CD14-positive monocyte (primary cell): ENCODE measurements at places on chromosomes 5 and 9. TPM values are rescaled to one million over a fixed set of nuclear protein-coding genes. Genes with fewer than 3 reads are reported as not detected.
A peak's percentile ranks its signal among the peaks of the same experiment; 100 is the strongest.

SERF1A gene
- 1.2 TPM for polyA plus RNA-seq

AGXT2 gene
- polyA plus RNA-seq: not detected

LCN2 gene
- polyA plus RNA-seq: 0.83 TPM

BRINP1 gene
- polyA plus RNA-seq: not detected in 2 replicates

CARD9 gene
- polyA plus RNA-seq: 108 and 115 TPM in 2 replicates

GRCh38 chr5:76041863-76042262, 41.3 kb upstream of the SV2C start:
- no peaks in the 10 kb centered on the region for H3K4me1 ChIP-seq
- DNase-seq: no peak
- H3K27me3 ChIP-seq: peaks cover 16% of the 10 kb centered on the region
- H3K4me3 ChIP-seq: no peak overlapping the region
- no peak overlapping the region for H3K27ac ChIP-seq

GRCh38 chr9:98708933-98709911, at the start of gene GABBR2:
GABBR2 (minus strand) TSS chr9:98708935; CDS start chr9:98708737, 198 bp downstream.
- no peak within 1 kb of the TSS for H3K27ac ChIP-seq
- H3K27me3 ChIP-seq: peaks cover 79% of the 10 kb centered on the region
- H3K4me1 ChIP-seq: no peaks in the 10 kb centered on the region
- DNase-seq: no peak
- no peak within 1 kb of the TSS for H3K4me3 ChIP-seq

GRCh38 chr9:118533101-118533500, 828.9 kb downstream of the TLR4 start:
- no peaks in the 10 kb centered on the region for H3K4me1 ChIP-seq
- H3K36me3 ChIP-seq: no peaks in the 10 kb centered on the region
- H3K27ac ChIP-seq: no peak overlapping the region
- no peak overlapping the region for H3K4me3 ChIP-seq

DNA sequence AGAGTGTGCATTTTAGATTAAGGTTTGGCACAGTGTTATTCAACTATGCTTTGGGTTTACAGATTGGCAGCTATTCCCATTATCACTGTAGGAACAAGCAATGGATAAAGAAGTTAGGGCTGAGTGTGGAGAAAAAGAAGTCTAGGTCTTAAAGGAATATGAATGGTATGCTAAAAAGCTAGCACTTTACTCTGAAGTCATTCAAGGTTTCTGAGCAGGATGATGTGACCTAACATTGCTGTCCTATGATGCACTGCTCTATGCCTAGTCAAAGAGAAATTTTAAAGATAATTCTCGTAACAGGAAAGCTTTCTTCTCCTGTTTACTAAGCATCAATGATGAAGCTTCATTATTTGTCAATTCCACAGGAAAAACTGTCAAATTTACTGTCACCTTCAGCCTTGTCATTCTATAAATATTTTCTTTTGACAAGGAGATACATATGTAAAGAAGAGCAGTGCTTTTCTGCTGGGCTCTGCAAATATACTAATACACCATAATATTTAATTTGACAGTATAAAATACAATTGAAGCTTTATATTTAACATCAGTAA, 476.1 kb upstream of the PTPRD start:
- H3K27me3 ChIP-seq: no peaks in the 10 kb centered on the region
- no peak overlapping the region for H3K27ac ChIP-seq
- H3K36me3 ChIP-seq: no peaks in the 10 kb centered on the region
- DNase-seq: no peak

GRCh38 chr5:102582696-102583095, 83.9 kb upstream of the SLCO6A1 start:
- H3K4me3 ChIP-seq: no peak overlapping the region
- H3K27me3 ChIP-seq: no peaks in the 10 kb centered on the region
- H3K27ac ChIP-seq: no peak overlapping the region
- H3K36me3 ChIP-seq: no peaks in the 10 kb centered on the region

DNA sequence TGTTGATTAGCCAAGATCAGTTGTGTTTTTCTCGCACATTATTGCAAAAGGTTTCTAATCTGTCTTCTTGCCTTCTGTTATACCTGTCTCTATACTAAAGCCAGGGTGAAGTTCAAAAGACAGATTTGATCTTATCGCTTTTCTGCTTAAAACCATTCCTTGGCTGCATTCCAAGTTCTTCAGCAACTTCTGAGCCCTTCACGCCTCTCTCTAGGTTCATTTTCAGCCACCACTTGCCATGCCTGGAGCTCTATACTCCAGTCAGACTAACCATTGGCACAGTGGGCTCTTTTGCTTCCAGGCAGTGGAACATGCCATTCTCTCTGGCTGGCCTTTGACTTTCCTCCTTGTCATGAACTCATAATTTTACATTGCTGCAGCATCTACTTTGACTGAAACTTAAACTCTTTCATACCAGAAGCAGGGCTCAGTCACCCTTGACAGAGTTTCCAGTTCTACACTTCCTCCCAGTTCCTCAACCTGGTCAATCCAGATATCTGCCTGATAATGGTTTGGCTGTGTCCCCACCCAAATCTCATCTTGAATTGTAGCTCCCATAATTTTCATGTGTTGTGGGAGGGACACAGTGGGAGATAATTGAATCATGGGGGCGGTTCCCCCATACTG, 114.4 kb downstream of the SLC12A2 start:
- DNase-seq: no peak
- no peaks in the 10 kb centered on the region for H3K36me3 ChIP-seq
- no peak overlapping the region for H3K27ac ChIP-seq
- H3K4me3 ChIP-seq: no peak overlapping the region
- no peaks in the 10 kb centered on the region for H3K27me3 ChIP-seq

GRCh38 chr5:148085310-148085709, 21.5 kb downstream of the SPINK5 start:
- no peak overlapping the region for H3K4me3 ChIP-seq
- no peaks in the 10 kb centered on the region for H3K36me3 ChIP-seq
- H3K4me1 ChIP-seq: no peaks in the 10 kb centered on the region
- H3K27ac ChIP-seq: no peak overlapping the region
- H3K27me3 ChIP-seq: no peaks in the 10 kb centered on the region
- no peak for DNase-seq

DNA sequence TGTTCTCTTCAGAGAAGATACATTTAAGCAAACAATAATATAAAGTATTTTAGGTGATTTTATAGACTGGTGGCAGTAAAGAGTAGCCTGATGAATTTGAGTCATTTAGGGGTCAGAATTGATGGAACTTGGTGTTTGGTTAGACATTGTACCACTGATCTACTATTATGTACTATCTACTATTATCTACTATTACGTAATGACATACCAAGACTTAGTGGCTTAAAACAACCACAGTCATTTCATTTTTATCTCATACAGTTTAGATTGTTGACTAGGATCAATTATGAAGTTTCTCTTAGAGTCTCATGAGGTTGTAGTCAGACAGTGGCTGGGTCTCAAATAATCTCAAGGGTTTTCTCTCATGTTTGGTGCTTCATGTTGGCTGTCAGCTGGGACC, 54.0 kb downstream of the PPIP5K2 start:
- H3K36me3 ChIP-seq: peaks cover 61% of the 10 kb centered on the region
- no peak for DNase-seq
- no peak overlapping the region for H3K4me3 ChIP-seq
- no peak overlapping the region for H3K27ac ChIP-seq
- H3K27me3 ChIP-seq: no peaks in the 10 kb centered on the region

- H3K27me3 ChIP-seq: peaks cover 2% of the 10 kb centered on the region
- no peak for DNase-seq
- no peaks in the 10 kb centered on the region for H3K36me3 ChIP-seq
- H3K4me1 ChIP-seq: no peaks in the 10 kb centered on the region
- H3K4me3 ChIP-seq: no peak overlapping the region
These were observed 5.6 kb upstream of the GZMA start for GRCh38 chr5:55096861-55097260.

GRCh38 chr9:125517577-125517976, 189.4 kb downstream of the MAPKAP1 start:
- H3K4me1 ChIP-seq: peaks cover 13% of the 10 kb centered on the region
- no peaks in the 10 kb centered on the region for H3K27me3 ChIP-seq
- H3K36me3 ChIP-seq: peaks cover 33% of the 10 kb centered on the region
- no peak for DNase-seq
- no peak overlapping the region for H3K27ac ChIP-seq
- H3K4me3 ChIP-seq: no peak overlapping the region

DNA sequence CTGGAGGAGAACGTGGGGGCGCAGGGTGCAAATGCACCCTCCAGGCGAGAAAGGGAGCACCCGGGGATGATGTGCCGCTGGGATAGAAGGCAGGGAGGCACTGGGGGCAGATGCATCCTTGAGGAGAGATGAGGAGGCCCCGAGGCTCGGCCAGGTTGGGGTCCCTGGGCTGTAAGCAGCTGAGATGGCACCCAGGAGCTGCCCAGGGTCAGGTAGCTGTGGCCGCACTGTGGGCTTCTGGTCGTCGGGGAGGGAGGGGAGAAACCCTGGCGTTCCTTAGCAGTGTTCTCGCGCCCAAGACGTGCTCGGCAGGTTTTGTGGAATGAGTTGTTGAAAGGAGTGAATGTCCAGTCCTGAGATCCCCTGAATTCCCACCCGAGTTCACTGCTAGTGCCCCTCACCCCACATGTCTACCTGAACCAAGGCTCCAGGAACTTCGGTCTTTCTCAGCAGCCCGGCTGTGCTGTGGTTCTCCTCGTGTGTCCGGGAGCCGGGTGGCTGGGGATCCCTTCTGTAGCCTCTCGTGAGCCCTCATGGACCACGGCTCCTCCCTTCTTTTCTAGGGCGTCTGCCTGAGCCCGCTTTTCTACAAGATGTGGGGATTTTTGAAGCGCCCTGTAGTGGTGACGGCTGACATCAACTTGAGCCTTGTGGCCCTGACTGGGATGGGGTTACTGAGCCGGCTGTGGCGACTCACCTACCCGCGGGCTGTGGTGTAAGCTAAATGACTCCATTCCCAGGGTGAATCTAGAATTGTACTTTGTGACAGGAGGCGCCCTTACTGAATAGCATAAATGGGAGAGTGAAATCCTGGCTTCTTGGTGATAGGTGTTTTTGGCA, 1.1 kb downstream of the POMT1 start:
- DNase-seq: no peak
- H3K36me3 ChIP-seq: peaks cover 9% of the 10 kb centered on the region
- peaks cover 14% of the 10 kb centered on the region for H3K27me3 ChIP-seq
- H3K4me1 ChIP-seq: peaks cover 19% of the 10 kb centered on the region

DNA sequence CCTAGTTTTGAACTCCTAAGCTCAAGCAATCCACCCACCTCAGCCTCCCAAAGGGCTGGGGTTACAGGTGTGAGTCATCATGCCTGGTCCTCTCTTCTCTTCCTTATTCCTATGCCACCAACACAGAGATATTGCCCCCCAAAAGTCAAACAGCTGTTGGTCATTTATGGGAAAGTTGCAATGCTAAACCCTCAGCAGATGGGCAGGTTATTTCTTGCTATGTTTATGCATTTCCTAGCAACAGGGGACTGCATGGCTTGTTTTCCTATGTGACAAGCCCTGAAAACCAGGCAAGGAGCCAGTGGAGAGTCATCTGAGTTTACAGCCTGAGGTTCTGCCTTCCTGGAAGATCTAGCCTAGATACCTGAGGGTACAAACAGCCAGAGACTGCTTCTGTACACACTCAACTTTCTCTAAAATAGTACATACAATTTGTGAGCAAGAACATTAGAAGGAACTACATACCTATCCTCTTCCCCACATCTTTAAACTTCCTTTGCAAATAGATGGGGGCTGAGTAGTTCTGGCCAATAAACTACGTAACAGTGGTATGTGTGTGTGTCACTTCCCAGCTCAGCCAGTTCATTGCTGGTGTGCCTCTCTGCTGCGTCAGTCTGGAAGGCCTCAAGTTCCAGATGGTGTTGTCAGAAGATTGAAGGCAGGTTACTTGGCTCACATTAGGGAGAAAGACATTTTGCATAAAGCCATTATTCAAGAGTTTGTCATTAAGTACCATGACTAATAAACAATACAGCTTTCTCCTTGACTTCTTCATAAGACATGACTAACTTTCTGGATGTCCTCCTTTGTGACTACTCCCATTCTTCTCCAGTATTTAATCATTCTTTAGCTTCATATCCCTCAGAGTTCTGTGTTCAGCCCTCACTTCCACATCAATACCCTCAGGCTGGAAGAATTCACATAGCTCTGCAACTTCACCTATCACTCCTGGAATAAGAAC, 65.3 kb downstream of the CSNK1A1 start:
- peak; percentile 32 for DNase-seq
- no peaks in the 10 kb centered on the region for H3K36me3 ChIP-seq
- no peaks in the 10 kb centered on the region for H3K4me1 ChIP-seq

DNA sequence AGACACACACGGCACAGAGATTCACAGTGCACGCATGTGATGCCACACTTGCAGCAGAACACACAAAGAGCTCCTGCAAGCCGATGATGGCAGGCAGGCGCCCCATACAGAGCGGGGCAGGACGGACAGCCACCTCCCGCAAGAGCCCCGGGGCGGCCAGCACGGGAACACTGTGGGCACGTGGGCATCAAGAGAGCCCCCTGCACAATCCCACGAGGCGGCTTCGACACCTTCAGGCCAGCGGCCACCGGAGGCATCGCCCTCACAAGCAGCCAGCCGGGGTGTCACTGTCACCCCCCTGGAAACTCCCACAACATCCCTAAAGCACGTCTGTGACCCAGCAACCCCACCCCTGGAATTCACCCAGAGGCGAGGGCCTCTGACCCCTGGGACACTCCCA, 17.9 kb downstream of the TERT start:
- no peak overlapping the region for H3K4me3 ChIP-seq
- no peak overlapping the region for H3K27ac ChIP-seq
- DNase-seq: no peak
- no peaks in the 10 kb centered on the region for H3K36me3 ChIP-seq
- no peaks in the 10 kb centered on the region for H3K4me1 ChIP-seq
- no peaks in the 10 kb centered on the region for H3K27me3 ChIP-seq

- no peaks in the 10 kb centered on the region for H3K36me3 ChIP-seq
- no peak overlapping the region for H3K4me3 ChIP-seq
- no peak for DNase-seq
- H3K27me3 ChIP-seq: no peaks in the 10 kb centered on the region
- no peak overlapping the region for H3K27ac ChIP-seq
These were observed 258.4 kb downstream of the HCN1 start for GRCh38 chr5:45437752-45438151.

DNA sequence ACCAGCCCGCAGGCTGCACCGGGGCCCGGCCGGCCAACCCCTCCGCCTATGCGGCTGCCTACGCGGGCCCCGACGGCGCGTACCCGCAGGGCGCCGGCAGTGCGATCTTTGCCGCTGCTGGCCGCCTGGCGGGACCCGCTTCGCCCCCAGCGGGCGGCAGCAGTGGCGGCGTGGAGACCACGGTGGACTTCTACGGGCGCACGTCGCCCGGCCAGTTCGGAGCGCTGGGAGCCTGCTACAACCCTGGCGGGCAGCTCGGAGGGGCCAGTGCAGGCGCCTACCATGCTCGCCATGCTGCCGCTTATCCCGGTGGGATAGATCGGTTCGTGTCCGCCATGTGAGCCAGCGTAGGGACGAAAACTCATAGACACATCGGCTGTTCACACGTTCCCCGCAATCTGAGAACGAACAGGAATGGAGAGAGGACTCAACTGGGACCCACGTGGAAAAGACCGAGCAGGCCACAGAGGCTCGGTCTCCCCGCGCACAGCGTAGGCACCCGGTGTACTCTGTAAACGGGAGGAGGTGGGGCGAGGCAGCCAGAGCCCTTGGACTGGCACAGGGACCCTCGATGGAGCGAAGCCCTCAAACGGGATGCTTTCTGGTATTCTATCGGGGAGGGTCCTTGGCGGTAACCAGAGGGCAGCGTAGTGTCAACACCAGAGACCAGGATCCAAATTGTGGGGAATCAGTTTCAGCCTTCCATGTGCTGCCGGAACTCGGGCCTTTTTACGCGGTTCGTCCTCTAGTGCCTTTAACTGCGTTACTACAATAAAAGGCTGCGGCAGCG, 1.9 kb downstream of the FOXE1 start:
- no peak overlapping the region for H3K27ac ChIP-seq
- H3K4me1 ChIP-seq: peaks cover 22% of the 10 kb centered on the region
- DNase-seq: no peak
- H3K27me3 ChIP-seq: peaks cover 86% of the 10 kb centered on the region
- no peaks in the 10 kb centered on the region for H3K36me3 ChIP-seq
